Right lobe of liver (tissue), 6 donors: ENCODE measurements at places on chromosomes 13 and 19. TPM values are rescaled to one million over a fixed set of nuclear protein-coding genes. Genes with fewer than 3 reads are reported as not detected.

- no peak for DNase-seq
Measured at GRCh38 chr13:72639377-72639776, 88.1 kb downstream of the MZT1 start.

GRCh38 chr13:31046711-31047279, 114.3 kb downstream of the TEX26 start:
- DNase-seq: no peak

Gene ZSWIM9
- total RNA-seq: 2.1 TPM

Gene STAP2
- total RNA-seq: 27.0 TPM

Gene ACER1
- total RNA-seq: not detected

Gene KLK1
- not detected for total RNA-seq

GRCh38 chr13:109131698-109132257, 502.4 kb downstream of the MYO16 start:
- DNase-seq: no peak

Gene USE1
- total RNA-seq: 19.6 TPM

Gene ZSCAN1
- not detected for total RNA-seq

GRCh38 chr13:40517486-40518480, 148.7 kb downstream of the FOXO1 start:
- no peak for DNase-seq

Gene MEF2B
- total RNA-seq: 0.24 TPM

DNA sequence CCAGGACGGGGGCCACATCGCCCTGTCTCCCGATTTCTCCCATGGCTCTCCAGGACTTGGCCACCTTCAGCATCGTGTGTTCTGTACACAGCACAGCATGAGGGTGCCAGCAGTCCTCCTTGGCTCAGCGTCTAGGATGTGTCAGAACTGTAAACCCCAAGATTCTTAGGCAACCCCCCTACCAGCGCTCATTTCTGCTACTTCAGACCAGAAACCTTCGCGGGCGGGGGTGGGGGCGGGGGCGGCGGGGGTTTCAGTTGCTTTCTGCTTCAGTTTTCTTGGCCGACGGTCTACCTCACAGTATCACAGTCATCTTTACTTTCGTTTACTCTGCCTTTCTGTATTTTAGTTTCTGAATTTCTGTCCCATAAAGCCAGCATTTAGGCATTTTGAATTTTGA, 82.4 kb downstream of the GGACT start:
- no peak for DNase-seq

DNA sequence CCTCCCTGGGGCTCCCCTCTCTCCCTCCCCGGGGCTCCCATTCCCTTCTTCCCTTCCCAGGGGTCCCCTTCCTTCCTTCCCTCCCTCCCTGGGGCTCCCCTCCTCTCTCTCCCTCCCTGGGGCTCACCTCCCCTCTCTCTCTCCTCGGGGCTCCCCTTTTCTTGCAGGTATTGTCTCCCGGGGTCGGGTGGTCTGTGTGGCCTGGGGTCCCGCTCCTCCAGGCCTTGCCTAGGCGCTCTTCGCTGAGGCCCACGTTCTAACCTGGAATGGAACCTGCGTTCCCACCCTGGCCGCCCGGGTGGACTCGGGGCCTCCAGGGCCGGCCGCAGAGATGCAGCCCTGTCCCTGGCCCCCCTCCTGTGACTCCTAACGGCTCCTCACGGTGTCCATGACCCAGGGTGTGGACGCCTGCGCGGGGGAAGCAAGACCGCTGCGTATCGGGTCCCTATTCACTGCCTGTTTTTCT, 940 bp upstream of the DCUN1D2 start:
- no peak for DNase-seq

DNA sequence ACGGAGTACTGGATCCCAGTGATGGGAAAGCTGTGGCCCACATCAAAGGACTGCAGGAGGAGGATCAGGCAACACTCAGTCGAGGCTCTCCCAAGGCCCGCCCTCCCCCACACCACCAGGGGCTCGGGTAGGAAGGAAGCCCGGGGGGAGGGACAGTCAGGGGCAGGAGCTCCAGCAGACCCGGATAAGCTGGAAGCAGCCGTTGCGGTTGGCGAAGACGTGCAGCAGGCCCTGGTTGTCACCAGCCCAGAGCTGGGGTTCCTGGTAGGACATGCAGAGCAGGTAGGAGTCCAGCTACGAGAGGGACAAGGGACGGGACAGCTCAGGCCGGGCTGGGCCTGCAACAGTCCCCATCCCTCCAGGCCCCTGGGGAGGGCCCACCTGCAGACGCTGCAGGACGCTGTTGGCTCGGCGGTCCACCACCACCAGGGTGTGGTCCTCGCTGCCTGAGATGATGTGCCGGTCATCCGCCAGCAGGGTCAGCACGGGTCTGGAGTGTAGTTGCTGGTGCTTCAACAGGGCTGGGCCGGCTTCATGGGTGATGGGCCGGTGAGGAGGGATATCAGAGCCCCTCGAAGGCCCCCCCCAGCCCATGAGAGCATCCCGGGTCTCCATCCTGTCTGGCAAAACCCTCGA, 1.9 kb downstream of the GNG14 start:
- DNase-seq: no peak

Gene SERTAD1
- 3.7 TPM for total RNA-seq

DNA sequence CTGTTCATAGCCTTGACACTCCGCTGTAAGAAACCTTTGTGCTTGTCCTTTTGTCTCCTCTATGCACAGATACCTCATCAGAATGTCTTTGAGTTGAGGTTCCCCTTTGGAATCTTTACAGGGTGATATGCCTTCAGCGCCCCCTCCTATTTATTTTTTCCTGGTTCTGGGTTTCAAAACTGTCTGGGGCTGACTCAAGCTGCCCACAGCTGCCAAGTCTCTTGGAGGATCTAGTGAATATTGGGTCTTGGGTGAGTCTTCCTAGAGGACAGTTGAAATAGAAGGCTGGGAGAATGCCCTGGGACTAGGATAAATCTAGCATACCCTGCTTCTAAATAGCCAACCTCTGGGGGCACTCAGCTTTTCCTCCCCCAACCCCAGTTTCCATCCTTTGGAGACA, 930 bp downstream of the ZNF136 start:
- no peak for DNase-seq

- no peak for DNase-seq
Measured at GRCh38 chr13:112775791-112776279, 86.0 kb downstream of the ATP11A start.

DNA sequence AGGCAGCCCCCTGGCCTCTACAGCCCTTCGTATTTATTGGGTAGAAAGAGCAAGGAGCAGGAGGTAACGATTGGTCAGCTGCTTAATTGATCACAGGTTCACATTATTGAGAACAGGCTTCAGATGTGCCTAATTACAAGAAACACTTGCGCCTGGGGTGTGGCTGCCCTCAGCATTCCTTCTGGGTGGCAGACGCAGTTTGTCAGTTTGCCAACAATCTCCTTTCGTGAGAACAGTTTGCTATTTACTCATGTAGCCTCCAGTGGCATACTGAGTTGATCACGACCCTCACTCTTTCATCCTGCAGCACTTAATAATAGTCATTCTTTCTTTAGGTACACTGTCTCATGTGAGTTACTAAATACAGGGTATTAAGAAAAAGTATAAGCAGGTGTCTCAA, 985.6 kb downstream of the SLITRK5 start:
- DNase-seq: no peak

- DNase-seq: no peak
Measured at GRCh38 chr19:18304208-18304457, 18.7 kb downstream of the LSM4 start.

- DNase-seq: no peak
Measured at GRCh38 chr13:32511482-32511881, 27.1 kb downstream of the N4BP2L2 start.

DNA sequence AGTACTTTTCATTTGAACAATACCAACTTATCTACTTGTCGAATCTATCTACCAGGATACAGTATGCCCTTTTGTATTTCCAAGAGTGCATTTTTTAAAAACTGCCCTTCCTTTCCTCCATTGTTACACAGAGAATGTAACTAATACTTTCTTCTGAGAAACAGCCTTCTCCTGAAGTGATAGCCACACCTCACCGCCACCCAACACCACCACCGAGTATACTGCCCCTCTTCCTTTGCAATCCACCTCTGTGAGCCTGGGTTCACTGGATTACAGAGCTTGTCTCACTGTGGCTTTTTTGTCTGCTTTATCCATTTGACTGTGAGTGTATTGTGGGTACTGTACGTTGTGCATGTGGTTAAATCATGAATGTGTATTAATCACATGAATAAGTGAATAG, 305.4 kb downstream of the KLF12 start:
- no peak for DNase-seq

- DNase-seq: no peak
Measured at GRCh38 chr13:22735011-22735995, 445.5 kb upstream of the SGCG start.

Gene C1QTNF9B
- total RNA-seq: not detected

GRCh38 chr13:43770871-43771270, 15.9 kb downstream of the ENOX1 start:
- no peak for DNase-seq

Gene DENND1C
- total RNA-seq: 1.6 TPM

DNA sequence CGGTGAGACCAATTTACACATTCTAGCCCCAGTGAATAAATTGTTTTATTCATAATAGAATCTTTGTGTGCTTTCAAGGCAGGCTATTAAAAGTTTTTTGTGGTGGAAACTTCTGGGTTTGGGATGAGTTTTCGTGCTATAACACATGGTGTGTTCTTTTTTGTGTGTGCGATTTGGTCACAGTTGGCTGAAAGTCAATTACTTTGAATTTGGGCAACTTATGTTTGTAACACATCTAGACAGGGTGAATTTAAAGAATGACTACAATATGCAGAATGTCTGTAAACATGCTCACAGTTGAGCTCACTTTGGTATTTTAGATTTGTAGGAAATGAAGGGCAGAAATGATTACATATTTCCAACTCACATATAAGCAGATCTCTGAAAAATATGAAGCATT, 307.1 kb downstream of the OXGR1 start:
- no peak for DNase-seq

Gene SLITRK6
- not detected for total RNA-seq

DNA sequence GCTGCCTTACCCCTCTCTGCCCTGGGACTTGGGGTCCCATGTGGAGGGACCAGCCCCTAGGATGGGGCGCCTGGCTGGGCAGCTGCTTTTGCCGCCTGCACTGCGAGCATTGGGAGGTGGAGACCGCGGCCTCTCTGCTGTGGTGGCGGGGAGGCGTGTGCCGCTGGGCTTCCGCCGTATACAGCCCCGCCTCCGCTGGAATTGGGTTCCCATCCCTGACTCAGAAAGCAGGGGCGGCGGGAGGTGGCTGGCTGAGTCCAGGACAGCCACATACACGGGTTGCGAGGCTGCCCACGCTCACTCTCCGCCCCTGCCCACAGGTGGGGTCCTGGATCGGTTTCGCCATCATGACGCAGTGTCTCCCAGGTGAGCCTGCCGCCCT, 6.6 kb downstream of the NDUFB7 start:
- DNase-seq: no peak

Gene GADD45GIP1
- total RNA-seq: 10.6 TPM
